T-helper 22 cell (primary cell): ENCODE measurements at places on chromosomes 1 and 21.

GRCh38 chr1:217088011-217088410 is 364.8 kb upstream of the ESRRG start:
- no peak for DNase-seq

DNA sequence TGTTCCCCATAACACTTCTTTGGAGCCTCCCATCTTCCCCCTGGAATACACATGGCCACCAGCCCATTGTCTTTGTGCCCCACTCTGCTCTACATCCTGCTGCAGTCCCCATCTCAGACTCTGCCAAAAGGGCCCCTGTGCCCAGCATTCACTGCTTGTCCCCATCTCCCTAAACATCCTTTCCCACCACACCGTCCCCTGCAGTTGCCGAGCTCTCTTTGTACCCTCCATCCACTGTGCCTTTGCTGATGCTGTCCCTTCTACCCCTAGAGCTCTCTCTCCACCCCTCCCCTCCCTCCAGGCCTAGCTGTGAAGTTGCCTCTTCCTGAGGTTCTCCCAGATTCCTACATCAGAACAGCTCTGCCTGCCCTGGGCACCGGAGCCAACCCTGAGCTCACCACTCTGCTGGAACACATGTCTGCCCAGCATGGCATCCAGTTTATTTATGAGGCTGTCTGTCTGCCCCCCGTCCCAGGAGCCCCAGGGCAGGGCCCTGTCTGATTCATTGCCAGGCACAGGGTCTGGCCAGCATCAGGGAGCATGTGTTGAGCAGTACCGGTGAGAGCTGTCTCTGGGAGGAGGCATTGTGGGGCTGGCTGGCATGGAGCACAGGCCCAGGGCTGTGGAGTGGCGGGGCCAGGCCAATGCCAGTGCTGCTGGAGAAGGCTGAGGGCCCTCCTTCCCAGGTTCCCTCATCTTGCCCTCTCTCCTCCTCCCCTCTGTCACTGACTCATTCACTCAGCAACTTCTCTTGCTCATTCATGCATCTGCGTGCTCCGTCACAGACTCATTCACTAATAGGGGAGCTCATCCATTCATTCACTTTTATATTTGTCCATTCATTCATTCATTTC is 28.8 kb downstream of the EDN2 start:
- DNase-seq, result no peak

DNA sequence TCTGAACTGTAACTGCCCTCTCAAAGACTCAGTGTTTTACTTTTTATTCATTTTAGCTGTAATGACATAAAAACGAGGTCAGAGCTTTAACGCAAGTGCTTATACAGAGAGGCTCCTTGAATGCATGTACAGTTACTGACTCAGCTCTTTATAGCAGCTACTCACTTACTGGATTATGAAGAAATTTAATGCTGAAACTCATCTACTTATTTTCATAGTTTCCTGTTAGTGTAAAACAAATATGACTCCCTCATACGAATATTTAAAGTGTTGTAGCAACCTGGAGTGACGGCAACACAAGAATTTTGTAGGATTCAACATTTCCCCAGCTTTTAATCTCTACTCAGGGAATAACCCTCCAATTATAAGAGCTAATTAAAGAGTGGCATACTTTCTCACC is 32.7 kb downstream of the ADSS2 start:
- no peak for DNase-seq

GRCh38 chr1:64006276-64007051 is 197.0 kb upstream of the UBE2U start:
- no peak for DNase-seq

GRCh38 chr21:42315296-42315891 is at the start of gene TFF3:
Gene TFF3, minus strand, starts transcription at chr21:42315409. Its CDS starts 35 bp downstream, at chr21:42315374.
- no peak for DNase-seq

GRCh38 chr1:39204441-39205081 is at the start of gene MACF1:
Gene MACF1, plus strand, starts transcription at chr1:39204695. Its CDS starts 328 bp downstream, at chr1:39205023.
- DNase-seq, result no peak

DNA sequence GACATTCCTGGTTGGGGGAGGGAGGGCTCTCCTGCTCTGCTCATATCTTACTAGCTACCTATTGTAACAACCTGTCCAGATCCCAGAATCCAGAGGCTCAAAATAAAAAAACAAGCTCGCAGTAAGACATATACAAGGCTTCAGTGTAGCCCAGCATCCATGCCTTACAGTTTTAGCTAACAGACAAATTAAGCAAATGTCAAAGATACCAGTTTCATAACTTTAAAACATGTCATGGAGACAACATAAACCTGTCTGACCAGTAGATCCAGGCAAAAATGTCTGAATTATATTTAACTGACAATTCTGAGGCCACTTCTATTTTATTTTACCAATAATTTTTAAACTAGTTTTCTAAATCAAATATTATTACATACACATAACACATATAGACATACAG is 167.7 kb upstream of the TNR start:
- no peak for DNase-seq

- DNase-seq, result no peak
Observed at GRCh38 chr1:236491469-236492136, 32.2 kb upstream of the LGALS8 start.

DNA sequence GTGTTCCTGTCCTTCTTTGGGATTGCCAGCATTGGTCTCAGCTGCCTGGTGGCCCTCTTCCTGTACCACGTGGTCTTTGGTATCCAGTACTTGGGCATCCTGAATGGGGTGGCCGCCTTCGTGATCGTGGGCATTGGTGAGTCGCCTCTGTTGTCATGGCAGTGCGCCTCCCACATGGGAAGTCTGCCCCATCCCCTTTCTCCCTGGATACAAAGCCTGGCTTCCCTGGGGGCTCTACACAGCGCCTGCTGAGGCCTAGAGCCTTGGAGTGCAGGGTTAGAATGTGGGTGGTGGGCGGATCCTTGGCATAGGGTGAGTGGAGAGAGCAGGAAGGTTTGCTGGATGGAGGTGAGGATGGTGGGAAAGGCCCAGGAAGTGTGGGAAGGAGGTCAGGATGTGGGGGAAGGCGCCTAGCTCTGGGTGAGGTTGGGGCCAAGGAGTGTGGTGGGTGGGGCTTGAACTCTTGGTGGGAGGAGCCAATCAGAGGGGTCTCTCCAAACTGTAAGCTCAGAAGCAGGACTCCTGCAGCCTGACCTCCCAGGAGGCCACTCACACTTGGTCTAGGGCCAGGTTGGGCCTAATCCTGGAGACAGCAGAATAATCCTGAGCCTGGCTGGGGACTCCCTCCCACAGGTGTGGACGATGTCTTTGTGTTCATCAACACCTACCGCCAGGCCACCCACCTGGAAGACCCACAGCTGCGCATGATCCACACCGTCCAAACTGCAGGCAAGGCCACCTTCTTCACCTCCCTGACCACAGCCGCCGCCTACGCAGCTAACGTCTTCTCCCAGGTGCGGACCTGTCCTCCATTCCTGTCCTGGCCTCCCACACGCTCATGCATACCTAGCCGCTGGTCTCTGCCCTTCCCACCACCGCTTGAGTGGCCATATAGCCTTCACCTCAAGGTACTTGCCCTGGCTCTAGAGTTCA is 36.7 kb downstream of the DISP3 start:
- DNase-seq, result no peak

DNA sequence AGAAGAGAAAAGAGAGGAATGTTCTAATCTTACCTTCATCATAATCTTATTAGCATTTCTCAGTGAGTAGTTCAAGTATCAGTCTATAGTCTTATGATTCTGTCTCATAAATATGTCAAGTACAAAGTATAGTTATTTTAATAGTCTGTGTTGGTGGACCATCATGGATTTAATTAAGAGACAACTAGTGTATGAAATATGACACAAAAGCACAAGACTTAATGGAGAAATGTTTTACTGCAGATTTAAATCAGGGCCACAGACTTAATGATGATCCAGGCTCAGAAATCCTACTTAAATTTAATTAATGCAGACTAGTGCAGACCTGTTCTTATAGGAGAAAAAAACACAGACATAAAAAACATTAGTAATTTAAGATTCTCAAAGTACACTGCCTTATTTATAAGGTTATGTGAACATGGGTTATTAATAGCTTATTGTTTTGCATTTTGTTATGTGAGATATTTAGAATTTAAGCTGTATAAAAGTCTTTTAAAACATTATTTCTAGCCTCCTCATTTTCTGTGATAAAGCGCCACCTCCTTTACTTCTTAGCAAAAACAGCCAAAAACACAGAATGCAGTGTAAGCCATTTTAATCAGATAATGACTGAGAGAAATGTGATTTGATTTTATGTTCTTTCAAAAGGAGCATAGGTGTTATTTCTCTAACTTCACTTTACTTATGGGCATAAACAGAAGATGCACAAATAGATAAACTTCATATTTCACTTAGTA is 255.0 kb upstream of the SNX7 start:
- no peak for DNase-seq

GRCh38 chr1:116152950-116153691 is 41.9 kb downstream of the MAB21L3 start:
- no peak for DNase-seq

- no peak for DNase-seq
Observed at GRCh38 chr1:48000883-48001282, 3.7 kb upstream of the TRABD2B start.

- no peak for DNase-seq
Observed at GRCh38 chr1:6801966-6802365, 16.7 kb downstream of the CAMTA1 start.

- no peak for DNase-seq
Observed at GRCh38 chr21:41170859-41171609, 3.1 kb downstream of the BACE2 start.

DNA sequence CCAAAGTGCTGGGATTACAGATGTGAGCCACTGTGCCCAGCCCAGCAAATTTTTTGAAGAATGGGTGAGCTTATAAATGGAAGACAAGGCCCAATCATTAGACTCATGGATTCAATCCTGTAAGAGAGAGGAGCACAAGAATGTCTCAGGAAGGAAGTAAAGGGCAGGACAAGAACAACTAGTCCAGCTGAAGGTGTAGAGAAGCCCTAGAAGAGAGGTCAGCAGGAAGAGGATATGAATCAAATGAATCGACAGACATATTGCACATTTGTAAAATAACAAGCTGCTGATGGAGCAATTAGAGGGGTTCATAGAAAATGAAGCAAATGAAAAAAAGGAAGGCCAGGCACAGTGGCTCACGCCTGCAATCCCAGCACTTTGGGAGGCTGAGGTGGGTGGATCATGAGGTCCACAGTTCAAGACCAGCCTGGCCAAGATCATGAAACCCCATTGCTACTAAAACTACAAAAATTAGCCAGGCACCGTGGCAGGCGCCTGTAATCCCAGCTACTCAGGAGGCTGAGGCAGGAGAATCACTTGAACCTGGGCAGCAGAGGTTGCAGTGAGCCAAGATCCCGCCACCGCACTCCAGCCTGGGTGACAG is 74.9 kb downstream of the MIS18A start:
- no peak for DNase-seq

- DNase-seq, result no peak
Observed at GRCh38 chr1:181608948-181609347, 125.6 kb downstream of the CACNA1E start.

DNA sequence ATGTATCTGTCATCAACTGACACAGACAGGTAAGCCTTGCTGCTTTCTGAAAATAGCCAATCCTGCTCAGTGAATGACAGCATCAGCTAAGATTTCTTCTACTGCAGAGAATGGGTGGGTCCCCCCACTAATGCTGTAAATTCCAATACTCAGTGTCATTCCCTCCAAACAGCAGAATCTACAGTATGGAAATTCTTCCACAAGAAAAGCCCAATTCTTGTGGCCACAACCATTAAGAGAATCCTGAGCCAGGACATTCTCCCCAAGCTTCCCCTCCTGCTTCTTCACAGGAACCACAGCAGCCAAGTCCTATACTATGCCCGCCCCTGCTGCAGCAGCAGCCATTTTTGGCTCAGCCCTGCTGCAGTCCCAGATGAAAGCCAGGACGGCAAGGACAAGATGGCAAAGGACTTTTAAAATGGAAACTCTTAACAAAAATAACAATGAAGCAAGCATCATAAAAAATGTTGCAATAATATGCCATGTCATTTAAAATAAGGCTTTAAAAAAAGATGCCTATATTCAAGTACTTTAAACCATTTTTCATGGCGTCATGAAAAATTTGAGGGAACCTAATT is 26.8 kb downstream of the EIF4G3 start:
- DNase-seq, result no peak

DNA sequence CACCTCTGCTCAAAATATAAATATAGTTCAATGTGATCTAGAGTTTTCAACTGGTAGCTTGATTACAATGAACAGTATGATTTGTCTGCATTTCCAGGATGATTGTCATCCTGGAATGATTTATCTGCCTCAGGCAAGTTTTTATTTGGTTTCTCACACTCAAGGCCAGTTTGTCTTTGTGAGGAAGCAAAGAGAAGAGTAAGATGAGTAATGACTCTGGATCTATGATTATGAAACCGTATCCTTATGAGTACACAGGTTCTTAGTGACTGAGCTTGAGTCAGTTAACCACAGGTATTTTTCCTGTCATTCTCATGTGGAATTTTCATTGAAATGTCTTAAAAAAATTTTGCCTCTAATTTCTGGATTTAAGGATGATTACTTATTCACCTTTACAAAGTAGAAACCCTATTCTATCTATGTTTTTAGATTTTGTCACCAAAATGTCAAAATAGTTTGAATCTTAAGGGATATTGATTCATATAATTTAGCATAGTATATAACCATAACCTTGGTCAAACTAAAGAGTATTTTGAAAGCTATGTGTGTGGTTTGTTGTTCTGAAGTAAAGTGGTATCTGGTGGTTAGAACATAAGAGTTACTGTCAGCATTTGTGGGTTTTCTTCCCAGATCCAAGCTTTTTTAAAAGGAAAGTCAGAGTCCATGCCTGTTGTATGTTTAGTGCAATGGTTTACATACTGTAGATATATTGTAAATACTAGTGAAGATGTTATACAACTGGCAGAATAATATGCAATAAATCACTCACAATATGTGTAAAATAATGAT is 145.0 kb downstream of the RASAL2 start:
- DNase-seq, result no peak

DNA sequence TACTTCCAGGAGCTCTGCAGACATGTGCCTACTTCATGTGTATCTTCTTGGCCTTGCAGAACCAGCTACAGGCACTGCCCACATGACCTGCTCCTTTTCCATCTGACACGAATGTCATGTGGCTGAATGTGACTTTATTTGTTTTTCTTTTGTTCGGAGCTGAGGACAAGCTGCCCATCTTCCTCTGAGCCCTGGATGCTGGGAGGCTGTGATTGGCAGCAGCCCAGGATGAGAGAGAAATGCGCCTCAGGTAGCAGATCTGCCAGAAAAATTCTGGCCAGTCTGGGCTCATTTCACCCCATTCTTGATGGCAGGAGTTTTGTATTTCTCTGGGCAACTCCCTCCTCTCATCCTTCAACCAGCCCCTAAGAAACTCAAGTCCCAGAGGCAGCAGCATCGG is 372.0 kb downstream of the RPS6KC1 start:
- no peak for DNase-seq
